ENCODE measurements at places on chromosomes 6 and 20.

DNA sequence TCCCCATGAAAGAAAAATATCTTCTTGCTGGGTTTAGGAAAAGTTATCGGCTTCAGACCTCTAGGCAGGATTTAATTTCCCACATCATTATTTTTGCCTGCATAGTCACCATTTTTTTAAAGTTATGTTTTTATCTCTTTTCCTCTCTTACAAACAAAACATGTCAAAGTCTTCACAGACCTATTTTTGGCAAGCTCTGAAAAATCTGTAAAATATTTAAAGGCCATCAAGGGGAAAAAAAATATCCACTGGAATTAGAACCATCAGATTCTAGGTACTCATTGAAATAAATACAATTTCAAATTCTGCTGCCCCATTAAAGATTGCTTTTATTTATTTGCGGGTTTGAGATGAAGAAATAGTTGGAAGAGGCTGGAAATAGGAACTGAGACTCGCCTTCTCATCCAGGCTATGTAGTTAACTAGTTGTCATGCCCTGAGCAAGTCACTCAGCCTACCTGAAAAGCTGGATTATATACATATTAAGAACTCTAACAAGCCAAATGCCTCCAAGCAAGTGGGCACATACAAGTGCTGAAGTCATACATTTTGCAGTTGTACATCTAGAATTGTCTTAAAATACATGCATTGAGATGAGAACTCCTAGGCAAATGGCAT lies 101.7 kb upstream of the SASH1 start:
- DNase-seq, result peak; percentile 38

DNA sequence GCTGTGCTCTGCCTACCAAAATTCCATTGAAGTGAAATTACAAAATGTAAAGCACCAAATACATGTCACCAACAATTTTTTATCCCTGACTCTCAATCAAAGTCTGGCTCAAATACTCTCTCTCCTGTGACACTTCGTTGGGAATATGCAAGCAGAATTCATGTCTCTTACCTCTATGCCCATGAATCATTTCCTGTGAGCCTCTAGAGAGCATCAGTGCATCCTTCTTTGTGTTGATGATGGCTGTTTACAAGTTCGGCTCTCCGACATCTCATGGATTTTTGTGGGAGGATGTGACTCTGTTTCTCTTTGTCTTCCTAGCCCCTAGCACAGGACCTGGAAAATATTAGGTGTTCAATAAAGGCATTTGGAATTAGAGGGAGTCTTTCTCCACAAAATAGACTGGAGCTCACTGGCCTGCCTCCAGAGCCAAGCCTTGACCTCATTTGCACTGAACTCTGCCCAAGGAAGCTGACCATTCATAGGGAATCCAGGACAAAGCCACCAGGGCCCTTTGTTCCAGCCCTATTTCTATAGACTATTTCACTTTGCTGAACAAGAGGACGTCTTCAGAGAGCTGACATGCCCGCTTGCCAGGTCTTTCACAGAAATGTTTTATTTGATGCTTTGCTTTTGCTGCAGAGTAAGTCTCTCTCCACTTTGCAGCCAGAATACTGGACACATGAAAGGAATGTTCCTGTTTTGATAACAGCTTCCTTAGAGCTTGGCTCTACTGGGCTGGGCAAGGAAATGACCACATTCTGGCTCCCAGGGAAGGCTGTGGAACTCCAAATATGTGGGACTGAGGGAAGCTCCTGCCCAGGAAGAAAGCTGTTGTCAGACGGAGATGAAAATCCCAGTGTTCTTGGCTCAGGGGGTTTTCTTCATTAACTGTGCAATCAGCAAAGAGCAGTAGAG lies 194.5 kb upstream of the CDYL start:
- peak; percentile 76 for DNase-seq

DNA sequence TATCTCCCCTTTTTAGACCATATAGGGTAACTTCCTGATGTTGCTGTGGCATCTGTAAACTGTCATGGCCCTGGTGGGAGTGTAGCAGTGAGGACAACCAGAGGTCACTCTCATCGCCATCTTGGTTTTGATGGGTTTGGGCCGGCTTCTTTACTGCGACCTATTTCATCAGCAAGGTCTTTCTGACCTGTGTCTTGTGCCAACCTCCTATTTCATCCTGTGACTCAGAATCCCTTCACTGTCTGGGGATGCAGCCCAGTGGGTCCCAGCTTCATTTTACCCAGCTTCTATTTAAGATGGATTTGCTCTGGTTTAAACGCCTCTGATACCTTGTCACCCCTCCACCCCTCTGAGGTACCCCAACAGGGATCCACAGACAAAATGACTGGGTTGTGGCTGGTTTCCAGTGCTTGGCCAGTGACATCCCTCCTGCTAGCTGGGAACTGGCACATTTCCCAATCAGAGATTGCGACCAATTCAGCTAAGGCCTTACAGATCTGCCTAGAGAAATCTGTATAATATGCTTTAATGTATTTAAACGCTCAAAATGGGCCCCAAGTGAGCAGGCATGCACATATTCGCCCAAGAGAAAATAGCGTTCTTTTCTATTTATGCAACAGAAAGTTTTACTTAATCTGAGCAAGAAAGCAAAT lies 315.6 kb upstream of the QKI start:
- DNase-seq, result no peak

DNA sequence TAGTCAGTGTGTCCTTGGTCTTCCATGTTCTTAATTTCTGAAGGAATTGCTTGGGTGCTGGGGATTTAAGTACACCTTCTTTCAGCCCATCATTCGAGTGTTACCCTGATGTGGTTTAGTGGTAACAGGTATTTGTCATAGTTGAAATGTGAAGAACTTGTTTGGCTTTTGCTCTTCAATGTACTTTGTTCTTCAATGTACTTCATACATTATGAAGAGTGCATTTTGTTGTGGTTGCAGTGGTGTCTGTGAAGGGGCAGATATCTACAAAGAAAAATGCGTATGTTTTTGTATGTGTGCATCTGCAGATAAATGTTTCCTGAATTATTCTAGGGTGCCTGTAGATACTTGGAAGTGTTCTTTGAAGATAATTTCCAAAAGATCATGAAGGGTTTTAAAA lies 111.2 kb upstream of the SUPT3H start:
- no peak for DNase-seq

DNA sequence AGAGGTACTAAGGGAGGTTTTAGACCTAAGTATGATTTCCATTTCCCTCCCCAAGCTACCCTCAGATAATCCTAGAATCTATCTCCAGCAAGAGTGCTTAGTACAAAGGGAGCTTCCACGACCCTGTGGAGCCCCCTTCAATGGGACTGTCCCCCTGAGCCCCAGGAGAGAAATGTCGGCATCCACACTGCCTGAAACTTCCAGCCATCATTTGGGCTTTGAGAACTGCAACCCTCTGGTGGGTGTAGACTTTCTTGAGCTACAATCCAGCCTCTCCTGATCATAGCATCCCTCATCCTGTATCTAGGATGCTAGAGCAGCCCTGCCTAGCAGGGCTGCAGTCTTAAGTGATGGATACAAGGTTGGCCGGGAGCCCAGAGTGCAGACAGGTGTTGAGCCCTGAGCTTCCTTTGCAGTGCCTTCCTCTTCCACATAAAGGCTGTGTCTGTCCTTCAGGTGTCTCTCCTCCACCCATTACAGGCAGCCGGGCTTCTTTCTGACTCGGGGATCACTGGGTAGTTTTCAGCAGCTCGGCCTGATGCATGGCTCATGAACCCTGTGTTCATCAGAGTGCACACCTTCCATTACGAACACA lies 424.5 kb downstream of the PREX1 start:
- DNase-seq, result no peak

DNA sequence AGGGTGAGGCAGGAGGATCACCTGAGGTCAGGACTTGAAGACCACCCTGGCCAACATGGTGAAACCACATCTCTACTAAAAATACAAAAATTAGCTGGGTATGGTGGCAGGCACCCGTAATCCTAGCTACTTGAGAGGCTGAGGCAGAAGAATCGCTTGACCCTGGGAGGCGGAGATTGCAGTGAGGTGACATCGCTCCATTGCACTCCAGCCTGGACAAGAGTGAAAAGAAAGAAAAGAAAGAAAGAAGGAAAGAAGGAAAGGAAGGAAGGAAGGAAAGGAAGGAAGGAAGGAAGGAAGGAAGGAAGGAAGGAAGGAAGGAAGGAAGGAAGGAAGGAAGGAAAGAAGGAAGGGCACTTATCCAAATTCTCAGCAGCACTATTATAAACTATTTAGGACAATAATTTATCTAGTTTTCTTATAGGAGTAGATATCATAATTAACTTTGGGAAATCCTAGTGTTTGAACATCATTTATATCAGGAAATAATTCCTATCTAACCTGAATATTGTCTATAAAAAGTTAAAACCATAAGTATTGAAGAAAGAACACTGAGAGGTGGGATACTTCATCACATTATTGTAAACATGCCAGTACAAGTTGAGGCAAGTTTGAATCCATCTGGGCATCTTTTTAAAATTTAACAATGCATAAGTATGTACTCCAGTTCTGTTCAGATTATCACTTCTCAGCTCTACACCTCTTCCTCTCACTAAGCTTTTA lies 305.5 kb downstream of the SLC35F1 start:
- no peak for DNase-seq

GRCh38 chr6:9208966-9209365 lies 773.6 kb upstream of the SLC35B3 start:
- no peak for DNase-seq

DNA sequence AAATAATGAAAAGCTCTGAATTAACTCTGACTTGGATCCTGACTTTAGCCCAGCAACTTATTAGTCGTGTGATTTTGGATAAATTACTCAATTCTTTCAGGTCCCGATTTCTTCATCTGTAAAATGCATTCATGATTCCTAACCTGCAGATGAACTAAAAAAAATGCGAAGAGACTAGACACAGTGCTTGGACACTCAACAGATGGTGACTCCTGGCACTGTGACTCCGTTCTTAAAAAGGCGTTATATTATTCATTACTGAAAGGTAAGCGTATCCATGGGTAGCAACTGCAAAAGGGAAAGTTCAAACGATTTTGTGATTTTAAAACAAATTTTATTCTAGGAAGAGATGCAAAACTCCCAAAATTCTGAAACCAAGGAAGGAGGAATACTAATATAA lies 226.3 kb downstream of the KIF16B start:
- DNase-seq, result no peak

Measured in trophoblast cell (in vitro differentiated cells and primary cell).